ENCODE measurements at places on chromosomes 4 and X. TPM values are rescaled to one million over a fixed set of nuclear protein-coding genes. Genes with fewer than 3 reads are reported as not detected.

DNA sequence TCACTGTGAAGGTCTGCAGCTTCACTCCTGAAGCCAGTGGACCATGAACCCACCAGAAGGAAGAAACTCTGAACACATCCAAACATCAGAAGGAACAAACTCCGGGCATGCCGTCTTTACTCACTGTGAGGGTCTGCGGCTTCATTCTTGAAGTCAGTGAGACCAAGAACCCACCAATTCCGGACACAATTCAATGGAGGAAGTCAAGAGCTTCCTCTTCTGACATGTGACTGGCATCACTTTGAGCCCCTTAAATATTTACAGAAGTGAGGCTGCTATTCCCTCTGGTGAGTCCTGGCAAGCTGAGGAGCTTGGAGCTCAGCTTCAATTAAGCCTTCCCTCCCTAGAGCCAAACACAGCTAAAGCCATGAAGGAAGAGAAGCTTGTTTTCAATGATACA lies 103.5 kb upstream of the SRD5A3 start:
- H3K4me3 ChIP-seq = no peak overlapping the region
- no peak for DNase-seq
- H3K4me1 ChIP-seq = no peaks in the 10 kb centered on the region
- no peaks in the 10 kb centered on the region for H3K36me3 ChIP-seq

DNA sequence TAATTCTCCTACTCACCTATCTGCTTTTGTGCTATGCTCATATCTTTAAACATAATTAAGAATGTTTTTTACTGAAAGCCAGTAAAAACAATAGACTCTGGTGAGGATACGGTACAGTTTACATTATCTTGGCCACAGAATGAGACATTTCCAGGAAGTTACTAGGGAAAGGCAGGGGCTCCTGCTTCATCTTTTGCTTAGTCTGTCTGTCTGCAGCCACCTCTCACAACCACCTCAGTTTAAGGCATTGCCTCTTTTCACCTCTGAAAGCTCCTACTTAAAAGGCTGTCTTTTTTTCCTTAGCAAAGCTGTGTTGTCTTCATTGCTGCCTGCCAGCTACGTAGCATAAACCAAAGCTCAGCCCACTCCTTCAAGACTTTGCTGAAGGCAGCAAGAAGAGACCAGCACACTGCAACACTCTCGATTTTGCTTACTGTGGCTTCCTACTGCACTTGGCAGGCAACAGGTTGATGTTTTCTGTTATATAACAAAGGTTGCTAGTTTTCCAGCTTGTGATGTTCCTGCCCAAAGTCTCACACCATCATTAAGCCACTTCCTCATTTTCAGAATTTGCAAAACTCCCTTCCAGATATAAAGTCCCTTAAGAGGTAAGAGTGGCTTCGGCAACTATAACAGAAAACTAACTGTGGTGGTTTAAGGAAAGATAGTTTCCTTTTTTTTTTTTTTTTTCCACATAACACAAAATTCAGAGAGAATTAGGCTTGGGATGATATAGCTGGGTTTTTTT lies 432.9 kb downstream of the GRXCR1 start:
- no peaks in the 10 kb centered on the region for H3K27me3 ChIP-seq
- H3K4me3 ChIP-seq = no peak overlapping the region
- H3K4me1 ChIP-seq = no peaks in the 10 kb centered on the region
- no peak overlapping the region for H3K27ac ChIP-seq

GRCh38 chr4:126405369-126405982 lies 1090.7 kb downstream of the FAT4 start:
- no peaks in the 10 kb centered on the region for H3K36me3 ChIP-seq
- H3K4me1 ChIP-seq = no peaks in the 10 kb centered on the region
- H3K27ac ChIP-seq = no peak overlapping the region
- no peak overlapping the region for H3K4me3 ChIP-seq

Gene DUX4
- total RNA-seq = not detected

DNA sequence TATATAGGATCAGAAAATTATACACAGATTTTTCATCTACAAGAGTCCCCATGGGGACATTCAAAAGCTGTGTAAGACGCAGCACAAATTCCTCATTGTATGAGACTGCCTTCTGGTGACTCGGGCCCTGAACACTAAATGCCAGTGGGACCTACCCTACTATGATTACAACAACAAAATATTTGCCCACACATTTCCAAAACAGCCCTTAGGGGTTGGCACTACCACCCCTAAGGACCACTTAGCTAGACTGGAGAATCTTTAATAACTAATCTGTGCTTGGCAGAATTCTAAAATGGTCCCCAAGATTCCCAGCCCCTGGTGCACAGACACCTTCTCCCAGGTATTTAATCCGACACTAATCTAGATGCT lies 29.1 kb downstream of the UCHL1 start:
- DNase-seq = no peak
- no peaks in the 10 kb centered on the region for H3K27me3 ChIP-seq
- H3K4me1 ChIP-seq = no peaks in the 10 kb centered on the region
- H3K36me3 ChIP-seq = no peaks in the 10 kb centered on the region
- H3K27ac ChIP-seq = no peak overlapping the region
- no peak overlapping the region for H3K4me3 ChIP-seq

DNA sequence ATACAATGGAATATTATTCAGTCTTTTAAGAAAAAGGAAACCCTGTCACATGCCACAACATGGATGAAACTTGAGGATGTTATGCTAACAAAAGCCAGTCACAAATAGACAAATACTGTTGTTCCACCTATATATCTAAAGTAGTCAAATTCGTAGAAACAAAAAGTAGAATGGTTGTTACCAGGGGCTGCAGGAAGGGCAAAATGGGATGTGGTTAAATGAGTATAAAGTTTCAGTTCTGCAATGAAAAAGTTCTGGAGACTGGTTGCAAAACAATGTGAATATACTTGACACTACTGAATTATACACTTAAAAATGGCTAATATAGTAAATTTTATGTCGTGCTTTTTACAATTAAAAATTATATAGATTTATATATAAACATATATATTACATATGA lies 12.2 kb downstream of the SPOCK3 start:
- no peak for DNase-seq
- H3K27ac ChIP-seq = no peak overlapping the region
- no peak overlapping the region for H3K4me3 ChIP-seq
- no peaks in the 10 kb centered on the region for H3K36me3 ChIP-seq

- H3K27ac ChIP-seq = peak within 1 kb of the TSS; percentile 89
- H3K4me3 ChIP-seq = peak within 1 kb of the TSS; percentile 88
- H3K4me1 ChIP-seq = no peaks in the 10 kb centered on the region
Observed at GRCh38 chrX:119606280-119607017, at the start of gene NKRF. Gene NKRF (minus strand): TSS chrX:119606424.
